K562 (cell line): ENCODE measurements at places on chromosomes 5 and 9.
A peak's percentile ranks its signal among the peaks of the same experiment; 100 is the strongest.

DNA sequence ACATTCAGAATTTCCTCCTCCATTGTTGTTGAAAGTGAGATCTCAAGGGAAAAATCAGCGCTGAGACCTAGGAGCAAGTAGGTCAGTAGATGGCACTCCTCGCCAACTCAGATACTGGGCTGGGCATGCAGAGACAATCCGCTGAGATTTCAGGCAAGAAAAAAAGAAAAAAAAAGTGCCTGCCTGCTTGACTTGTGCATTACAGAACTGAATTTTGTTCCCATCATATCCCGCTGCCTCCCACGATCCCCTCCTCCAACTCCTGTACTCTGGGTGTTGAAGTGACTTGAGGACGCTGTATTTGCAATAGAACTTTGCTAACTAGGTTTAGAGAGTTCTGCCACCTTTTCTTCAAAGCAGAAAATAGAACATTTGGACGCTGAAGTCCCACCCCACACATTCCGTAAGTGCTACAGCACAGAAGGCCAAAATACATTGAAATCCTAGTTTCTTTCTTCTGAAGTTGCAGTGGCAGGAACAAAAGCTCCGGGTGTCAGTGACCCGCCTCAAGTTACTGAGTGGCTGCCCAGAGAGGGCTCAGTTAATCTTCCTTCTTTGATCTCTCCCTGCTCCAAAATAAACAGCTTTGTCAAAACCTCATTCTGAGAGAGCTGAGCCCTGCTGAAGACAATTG, 265.8 kb downstream of the MLLT3 start:
- DNase-seq = peak; percentile 1

- no peak for DNase-seq
Measured at GRCh38 chr5:14039576-14039975, 95.1 kb upstream of the DNAH5 start.

DNA sequence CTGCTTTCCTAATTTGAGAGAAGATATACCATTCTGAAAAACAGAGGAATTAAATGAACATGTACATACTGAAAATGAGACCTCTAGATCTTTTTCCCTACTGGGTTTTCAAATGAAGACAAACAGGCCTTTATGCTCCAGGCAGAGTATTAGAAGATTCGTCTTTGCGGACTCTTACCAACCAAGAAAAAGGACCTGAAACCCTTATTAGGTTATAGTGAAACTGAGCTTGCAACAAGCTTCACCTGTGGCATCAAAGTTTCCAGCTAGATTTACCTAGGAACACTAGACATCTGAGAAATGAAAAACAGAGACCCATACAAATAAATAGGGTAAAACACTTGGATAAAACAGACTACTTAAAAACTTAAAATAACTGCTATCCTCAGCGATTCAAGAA, 46.3 kb downstream of the SMIM15 start:
- DNase-seq = no peak

GRCh38 chr5:65721050-65721719, 724 bp downstream of the SGTB start:
- DNase-seq = peak; percentile 63

DNA sequence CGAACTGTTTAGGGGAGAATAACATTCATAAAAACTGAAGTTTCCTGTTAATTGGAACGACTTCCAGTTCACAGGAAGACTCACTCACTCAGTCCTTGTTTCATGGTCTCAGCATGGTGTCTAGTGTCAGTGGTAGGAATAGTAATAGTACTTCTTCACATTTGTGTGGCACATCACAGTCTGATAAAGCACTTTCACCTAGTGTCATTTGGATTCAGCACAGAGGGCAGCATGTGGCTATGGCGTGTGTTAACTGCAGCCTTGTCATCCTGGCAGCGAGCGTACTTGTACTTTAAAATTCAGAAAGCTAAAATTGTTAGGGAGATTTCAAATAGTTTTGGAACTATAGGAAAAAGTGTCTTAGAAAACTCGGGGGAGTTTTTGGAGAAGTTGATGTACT, 72.4 kb downstream of the VCAN start:
- DNase-seq = no peak

- DNase-seq = no peak
Measured at GRCh38 chr9:107782789-107783188, 293.2 kb upstream of the KLF4 start.

GRCh38 chr9:131520503-131520902, 10.6 kb downstream of the UCK1 start:
- no peak for DNase-seq

DNA sequence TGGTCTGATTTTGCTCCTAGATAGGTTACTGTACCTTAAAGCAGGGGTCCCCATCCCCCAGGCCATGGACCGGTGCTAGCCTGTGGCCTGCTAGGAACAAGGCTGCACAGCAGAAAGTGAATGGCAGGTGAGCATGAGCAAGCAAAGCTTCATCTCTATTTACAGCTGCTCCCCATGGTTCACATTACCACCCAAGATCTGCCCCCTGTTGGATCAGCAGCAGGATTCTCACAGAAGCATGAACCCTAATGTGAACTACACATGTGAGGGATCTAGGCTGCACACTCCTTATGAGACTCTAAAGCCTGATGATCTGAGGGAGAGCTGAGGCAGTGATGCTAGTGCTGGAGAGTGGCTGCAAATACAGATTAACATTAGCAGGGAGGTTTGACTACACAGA, 78.1 kb downstream of the DRD1 start:
- no peak for DNase-seq

GRCh38 chr5:68406767-68407241, 191.2 kb downstream of the PIK3R1 start:
- DNase-seq = peak; percentile 31

- no peak for DNase-seq
Measured at GRCh38 chr5:76325326-76325725, 77.8 kb upstream of the IQGAP2 start.

DNA sequence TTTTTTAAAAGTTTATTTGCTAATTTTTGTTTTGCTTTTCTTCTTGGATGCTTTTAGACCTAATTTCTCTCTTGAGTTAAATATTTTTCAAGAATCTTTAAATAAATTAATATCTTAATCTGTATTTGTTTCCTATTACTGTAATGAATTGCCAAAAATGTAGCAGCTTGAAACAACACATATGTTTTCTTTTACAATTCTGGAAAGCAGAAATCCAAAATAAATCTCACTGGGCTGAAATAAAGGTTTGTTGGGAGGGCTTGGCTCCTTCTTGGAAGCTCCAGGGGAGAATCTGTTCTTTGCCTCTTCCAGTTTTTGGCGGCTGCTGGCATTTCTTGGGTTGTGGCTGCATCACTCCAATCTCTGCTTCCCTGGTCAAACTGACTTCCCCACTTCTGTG, 658.1 kb upstream of the ARRDC3 start:
- no peak for DNase-seq

DNA sequence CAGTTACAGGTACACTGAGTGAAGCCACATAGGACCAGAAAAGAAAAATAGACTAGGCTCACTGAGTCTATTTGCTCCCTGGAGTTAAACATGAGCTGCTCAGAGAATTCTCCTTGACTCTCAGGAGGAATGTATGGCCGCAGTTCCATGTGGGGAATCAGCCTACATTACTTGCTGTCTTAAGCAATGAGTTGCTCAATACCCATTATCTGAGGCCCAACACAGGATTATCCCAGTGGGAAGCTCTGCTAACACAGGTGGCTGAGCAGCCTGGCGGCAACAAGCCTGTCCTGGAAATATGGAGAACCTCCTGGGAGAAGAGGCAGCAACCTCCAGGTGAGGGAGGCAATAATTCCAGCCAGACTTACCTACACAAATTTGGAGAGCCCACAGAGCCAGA, 177.5 kb upstream of the NREP start:
- no peak for DNase-seq

- no peak for DNase-seq
Measured at GRCh38 chr5:55905251-55905650, 54.1 kb downstream of the IL31RA start.

- DNase-seq = no peak
Measured at GRCh38 chr9:16718296-16718695, 152.2 kb downstream of the BNC2 start.

- DNase-seq = no peak
Measured at GRCh38 chr5:50759526-50760270, 93.3 kb downstream of the PARP8 start.

- DNase-seq = no peak
Measured at GRCh38 chr5:67095346-67096171, 101.0 kb downstream of the CD180 start.

DNA sequence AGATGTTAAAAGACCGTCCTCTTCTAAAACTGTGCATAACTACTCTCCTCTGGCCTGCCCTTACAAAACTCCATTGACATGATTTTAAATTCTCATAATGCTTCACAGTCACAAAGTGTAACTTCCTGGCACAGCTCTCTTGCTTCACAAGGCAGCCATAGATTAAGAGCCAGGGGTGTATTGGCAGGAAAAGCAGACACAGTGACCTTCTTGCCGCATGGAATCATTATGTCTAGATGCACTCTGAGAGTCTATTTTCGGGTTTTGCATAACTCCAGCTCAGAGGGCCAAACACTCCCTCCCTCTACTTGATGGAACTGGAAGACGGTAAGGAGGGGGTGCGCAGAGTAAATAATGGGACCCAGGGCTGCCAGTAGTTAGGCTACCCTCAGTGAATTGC, 110.1 kb downstream of the MARCHF3 start:
- DNase-seq = no peak

GRCh38 chr9:99490729-99491128, 268.6 kb downstream of the SEC61B start:
- DNase-seq = no peak

GRCh38 chr5:41115281-41115680, 44.1 kb upstream of the MROH2B start:
- no peak for DNase-seq

- no peak for DNase-seq
Measured at GRCh38 chr5:61720829-61721228, 388.8 kb downstream of the ZSWIM6 start.

GRCh38 chr5:64789457-64789856, 20.7 kb downstream of the CWC27 start:
- no peak for DNase-seq

- DNase-seq = no peak
Measured at GRCh38 chr5:106047341-106047740, 1623.4 kb downstream of the EFNA5 start.

DNA sequence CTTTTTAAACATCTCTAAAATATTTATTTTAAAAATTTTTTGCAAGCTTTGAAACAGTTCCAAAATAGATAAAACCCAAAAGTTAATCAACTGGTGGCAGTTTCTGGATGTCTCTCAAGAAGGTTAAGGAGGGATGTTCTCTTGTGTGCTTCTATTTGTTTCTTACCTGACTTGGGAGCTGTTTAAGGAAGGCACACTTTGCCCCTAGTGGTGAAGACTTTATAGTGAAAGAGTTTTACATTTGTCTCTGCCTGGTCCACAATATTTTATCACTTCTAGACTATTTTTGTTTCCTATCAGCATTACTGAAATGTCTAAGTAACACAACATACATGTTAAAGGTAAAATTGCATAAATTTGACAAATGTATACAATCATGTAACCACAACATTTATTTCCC, 552.8 kb downstream of the SEMA5A start:
- DNase-seq = no peak
